Uterus (tissue), 4 donors: ENCODE measurements at places on chromosomes 3 and 15.

GRCh38 chr3:177944228-177944661 lies 592.0 kb upstream of the KCNMB2 start:
- no peak for DNase-seq

DNA sequence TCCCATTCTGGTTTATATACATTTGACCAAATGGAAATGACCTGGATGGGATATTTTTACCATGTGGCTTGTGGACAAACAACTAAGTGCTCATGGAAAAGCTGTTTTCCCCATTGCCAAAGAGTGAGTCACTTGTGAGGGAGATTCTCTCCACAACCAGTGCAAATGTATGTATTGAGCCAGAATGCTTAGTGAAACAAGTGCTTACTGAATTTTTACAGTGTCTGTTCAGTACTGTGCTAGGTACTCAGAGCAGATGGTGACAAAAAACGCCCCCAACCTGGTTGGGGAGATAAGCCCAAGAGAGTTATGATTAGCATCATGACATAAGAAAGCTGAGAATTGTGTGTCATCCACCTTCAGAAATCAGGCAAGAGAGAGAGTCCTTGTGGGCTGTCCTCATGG lies 2.3 kb downstream of the CHP1 start:
- no peak for DNase-seq

GRCh38 chr3:55639896-55640765 lies 153.0 kb upstream of the WNT5A start:
- DNase-seq: no peak

DNA sequence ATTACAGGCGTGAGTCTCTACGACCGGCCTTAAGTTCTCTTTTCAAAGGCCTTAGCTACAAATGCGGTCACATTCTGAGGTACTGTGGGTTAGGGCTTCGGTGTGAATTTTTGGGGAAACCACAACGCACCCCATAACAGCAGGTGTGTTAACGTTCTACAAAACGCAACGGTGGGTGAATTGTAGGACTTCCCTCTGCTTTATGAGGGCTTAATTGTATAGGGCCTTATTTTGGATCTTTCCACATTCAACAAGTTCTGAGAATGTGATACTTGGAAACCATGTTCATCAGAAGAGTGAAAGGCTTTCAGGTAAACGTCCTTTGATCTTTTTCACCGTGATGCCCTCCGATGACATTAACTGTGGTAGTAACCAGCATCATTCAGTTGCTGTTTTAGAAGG lies 998.6 kb upstream of the CFAP20DC start:
- DNase-seq: no peak

DNA sequence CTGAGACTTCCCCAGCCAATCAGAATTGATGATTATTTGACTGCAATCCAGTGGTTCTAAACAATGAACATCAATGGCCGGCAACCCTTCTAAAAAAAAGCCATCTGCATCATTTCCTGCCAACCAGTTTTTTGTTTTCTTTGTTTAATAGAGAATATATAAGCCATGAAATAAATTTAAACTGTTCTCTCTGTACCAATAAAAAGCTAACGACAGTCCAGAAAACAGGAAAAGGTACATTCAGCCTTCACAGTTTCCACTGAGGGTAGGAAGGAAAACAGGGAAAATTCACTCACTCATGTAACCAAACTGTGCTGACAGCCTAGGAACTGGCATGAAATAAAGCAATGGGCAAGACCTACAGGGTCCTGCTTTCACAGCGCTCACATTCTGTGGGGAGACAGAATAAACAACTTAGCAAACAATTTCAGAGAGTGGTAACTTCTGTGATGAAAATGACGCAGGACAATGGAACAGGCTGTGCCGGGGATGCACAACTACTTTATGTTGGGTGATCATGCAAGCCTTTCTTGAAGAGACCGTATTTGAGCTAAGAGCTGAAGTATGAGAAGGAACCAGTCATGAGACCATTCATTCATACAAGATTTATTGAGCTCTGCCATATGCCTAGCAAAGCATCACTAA lies 630.1 kb downstream of the MAGI1 start:
- DNase-seq: no peak

- DNase-seq: no peak
Measured at GRCh38 chr15:85623315-85624049, 171.2 kb downstream of the KLHL25 start.

DNA sequence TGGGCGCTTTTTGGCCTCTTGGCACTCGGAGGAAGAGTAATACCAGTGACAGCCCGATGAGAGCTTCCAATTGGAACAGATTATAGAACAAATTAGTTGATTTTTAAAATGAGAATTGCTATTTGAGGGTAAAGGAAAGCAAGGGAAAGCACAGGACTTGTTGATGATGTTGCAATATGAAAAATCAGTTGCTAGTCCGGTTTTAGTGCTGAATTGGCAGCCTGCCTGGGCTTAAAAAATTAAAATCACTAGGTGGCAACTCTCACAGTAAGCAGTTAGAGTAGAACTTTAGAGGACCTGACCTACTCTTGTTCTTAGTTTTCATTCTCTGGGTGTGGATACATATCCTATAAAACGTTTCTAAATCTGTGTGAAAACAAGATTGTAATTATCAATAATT lies 2.1 kb upstream of the SCAANT1 start:
- DNase-seq: peak; percentile 49

GRCh38 chr15:79027532-79028410 lies 62.8 kb downstream of the RASGRF1 start:
- DNase-seq: no peak

- DNase-seq: no peak
Measured at GRCh38 chr15:82650046-82650670, 3.0 kb upstream of the CPEB1 start.

GRCh38 chr3:120436523-120437050 lies 14.2 kb downstream of the FSTL1 start:
- DNase-seq: no peak

DNA sequence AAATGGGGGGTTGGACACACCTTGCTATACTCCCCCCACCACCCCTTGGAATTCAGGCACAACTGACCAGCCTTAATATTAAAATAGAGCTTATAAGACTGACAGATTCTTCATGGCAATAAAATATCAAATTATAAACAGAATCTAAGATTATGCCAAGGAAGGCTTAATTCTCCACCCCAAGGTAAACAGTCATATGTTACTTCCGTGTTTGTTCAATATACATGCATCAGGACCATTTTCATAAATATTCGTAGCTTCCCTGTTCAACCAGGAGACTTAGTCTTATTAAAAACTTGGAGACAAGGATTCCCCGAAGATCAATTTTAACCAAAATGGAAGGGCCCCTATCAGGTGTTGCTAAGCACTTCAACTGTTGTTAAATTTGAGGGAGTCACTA lies 13.3 kb upstream of the EHHADH start:
- DNase-seq: no peak

DNA sequence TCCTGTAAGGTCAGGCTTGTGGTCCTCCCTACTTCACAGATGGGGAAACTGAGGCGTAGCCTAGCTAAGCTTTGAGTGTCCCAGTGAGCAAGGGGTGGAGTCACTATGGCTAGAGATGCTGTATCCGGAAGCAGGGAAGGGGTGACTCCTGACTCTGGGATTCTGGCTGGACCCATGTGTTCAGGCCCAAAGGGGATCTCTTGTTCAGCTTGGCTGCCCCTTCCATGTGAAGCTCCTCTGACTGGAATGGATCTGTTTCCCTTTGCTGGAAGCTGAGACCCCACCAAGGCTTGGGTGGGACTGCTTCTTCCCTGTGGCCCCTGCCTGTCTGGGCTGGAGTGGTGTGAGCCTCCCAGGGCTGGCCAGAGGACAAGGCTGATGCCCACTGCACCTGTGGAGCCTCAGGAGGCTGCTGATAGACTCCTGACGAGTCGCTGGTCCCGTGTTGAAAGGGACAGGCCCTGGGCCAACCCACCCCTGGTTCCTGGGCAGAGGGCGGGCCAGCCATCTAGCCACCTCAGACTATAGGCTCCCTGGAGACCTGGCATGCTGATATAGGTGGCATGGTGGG lies 1.0 kb downstream of the MAPKAPK3 start:
- no peak for DNase-seq

DNA sequence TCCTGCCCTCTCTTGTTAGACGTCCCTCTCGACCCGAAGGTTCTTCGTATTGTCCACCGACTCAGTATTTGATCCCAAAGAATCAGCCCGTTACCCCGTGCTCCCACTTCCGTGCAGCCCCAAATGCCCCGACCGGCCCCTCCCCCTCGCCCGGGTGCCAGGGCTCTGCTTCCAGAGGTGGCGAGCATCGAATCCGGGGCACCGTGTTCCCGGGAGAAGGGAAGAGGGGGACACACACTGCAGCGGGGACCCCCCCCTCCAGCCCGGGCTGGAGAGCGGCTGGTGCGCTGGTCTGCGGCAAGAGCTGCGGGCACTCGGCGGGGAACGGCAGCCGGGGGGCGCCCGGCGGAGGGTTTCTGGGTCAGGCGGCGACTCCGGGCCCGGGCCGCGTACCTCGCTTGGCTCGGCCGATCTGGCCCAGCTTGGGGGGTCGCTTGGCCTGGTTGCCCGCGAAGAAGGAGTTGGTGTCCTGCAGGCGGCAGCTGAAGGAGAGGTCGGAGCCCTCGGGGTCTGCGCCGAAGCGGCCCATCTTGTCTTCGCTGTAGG lies 556 bp downstream of the CAMK2N2 start:
- DNase-seq: no peak

GRCh38 chr15:101078669-101079323 lies 159.6 kb downstream of the LRRK1 start:
- no peak for DNase-seq

DNA sequence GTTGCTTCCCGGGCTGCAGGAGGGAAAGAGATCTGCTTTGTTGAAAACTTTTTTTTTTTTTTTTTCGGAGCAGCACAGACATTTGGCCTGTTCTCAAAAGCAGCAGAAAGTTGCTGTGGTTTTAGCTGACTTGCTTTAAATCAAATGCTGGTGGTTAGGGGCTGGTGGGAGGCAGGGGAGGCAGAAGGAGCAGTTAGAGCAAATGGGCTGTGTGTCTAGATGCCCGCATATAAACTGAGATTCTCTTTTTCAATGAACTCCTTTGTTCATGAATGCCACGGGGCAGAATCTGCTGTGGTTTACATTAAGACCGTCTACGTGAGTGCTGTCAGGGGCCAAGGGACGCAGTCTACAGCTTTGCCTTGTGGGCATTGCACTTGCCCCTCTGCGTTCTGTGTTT lies 95.9 kb downstream of the FLNB start:
- no peak for DNase-seq

GRCh38 chr3:32086464-32086863 lies 20.0 kb upstream of the GPD1L start:
- DNase-seq: no peak

- DNase-seq: no peak
Measured at GRCh38 chr3:7651274-7651673, 790.4 kb downstream of the GRM7 start.

DNA sequence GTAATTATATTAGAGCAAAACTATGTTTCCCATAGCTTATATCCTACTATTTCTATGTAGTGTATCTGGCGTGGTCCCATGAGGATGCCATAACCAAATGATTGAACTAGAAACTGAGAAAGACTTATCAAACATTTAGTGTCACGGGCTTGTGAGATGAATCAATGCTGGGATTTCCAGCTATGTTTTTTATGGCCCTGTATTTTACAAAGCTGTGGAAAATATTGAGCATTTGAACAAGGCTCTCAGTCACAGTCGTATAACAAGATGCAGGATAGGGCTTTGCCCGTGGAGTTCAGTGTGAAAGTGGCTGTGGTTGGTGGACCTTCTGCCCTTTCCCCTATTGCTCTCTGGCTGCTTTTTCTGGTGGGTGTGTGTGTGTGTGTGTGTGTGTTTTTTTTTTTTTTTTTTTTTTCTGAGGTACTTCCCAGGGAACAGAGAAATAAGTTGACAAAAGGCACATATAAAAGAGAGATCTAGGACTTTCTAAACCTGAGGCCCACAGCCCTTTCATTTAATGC lies 60.7 kb downstream of the CACNA1D start:
- no peak for DNase-seq

DNA sequence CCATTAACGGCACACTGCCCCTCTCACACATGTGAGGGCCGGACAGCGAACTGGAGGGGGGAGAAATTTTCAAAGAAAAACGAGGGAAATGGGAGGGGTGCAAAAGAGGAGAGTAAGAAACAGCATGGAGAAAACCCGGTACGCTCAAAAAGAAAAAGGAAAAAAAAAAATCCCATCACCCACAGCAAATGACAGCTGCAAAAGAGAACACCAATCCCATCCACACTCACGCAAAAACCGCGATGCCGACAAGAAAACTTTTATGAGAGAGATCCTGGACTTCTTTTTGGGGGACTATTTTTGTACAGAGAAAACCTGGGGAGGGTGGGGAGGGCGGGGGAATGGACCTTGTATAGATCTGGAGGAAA lies 1.5 kb downstream of the SOX2 start:
- DNase-seq: no peak

DNA sequence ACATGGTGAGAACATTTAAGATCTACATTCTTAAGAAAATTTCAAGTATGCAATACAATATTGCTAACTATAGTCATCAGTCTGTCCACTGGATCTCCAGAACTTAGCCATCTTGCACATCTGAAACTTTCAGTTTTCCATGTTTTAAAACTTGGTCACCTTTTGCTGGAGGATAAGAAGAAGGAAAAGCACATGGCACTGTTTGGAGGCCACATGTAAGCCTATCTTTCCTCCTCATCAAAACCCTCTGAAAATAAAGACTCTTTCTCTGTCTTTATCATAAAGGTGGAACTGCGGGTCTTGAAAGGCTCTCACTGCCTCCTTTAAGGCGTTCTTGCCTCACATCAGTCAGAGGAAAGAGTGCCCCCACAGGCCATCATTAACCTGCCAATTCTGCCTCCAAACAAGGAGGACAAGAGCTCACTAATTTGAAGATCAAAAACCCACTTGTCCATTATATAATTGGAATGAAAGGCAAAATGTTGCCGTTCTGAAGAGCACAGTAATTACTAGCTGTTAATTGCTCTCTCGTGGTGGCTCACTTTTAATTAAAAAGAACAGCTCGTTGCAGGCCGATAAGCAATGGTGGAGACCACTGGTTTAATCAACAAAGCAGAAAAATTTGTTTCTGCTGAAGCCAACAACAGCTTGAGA lies 157.8 kb downstream of the MECOM start:
- DNase-seq: no peak

- DNase-seq: no peak
Measured at GRCh38 chr15:95580121-95580520, 750.4 kb upstream of the NR2F2 start.

DNA sequence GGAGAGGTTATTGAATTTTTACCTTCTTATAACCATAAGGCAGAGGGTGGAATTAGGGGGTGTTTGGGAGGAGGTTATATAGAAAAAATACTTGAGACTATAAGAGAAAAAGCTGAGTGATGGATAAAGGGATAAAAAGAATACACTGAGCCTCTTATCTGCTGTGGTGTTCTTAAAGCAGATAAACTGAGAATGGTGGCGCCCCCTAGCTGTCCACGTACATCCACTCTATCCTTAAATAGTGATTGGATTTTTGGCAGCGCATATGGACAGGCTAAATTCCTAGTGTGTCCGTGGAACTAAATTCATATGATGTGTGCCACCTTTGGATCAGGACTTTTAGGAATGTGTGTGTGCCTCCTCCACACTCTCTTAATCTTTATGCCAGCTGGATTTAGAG lies 121.1 kb downstream of the OXSM start:
- DNase-seq: no peak

DNA sequence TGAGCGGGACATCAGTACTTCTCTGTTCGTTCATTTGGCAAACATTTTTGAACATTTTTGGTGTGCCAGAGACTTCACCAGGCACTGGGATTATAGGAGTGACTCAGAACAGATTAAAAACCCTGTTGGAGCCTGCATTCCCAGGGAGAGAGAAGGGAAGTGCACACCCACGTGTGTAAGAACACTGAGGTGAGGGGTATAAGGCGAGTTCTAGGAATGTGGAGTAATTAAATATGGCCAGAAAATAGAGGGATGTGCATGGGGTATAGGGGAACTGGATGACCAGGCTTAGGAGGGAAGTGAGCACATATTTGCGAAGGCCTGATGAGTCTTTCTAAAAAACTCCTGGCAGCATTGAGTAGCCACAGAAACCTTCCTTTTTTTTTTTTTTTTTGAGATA lies 401.2 kb upstream of the C2CD4B start:
- no peak for DNase-seq
